Substantia nigra (tissue), 51 donors: ENCODE measurements at places on chromosomes 11 and 22.

GRCh38 chr11:76096552-76096951 lies 109.8 kb downstream of the WNT11 start:
- DNase-seq, result no peak

DNA sequence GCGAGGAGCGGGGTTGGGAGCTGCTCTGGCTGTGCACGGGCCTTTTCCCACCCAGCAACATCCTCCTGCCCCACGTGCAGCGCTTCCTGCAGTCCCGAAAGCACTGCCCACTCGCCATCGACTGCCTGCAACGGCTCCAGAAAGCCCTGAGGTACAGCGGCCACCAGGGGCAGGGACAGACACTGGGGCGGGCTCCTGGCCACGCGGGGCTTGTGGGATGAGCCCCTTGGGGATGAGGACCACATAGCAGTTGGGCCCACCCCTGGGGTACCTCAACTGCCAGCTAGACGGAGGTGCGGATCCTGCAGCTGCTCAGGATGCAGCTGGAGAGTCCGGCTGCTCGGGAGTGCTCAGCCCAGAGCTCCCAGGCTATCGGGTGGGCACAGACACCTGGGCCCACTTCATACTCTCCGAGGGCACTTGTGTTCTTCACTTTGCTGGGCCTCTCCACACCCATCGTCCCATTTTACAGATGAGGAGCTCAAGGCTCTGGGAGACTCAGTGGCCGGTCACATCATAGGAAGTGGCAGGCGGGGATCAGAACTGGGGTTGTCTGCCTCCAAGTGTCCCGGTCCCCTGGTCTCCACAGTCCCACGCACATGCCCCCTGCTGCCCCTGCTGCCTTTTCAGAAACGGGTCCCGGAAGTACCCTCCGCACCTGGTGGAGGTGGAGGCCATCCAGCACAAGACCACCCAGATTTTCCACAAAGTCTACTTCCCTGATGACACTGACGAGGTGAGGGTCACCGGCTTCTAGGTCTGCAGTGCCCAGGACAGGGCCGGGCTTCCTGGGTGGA lies 77.6 kb downstream of the MYO7A start:
- no peak for DNase-seq

DNA sequence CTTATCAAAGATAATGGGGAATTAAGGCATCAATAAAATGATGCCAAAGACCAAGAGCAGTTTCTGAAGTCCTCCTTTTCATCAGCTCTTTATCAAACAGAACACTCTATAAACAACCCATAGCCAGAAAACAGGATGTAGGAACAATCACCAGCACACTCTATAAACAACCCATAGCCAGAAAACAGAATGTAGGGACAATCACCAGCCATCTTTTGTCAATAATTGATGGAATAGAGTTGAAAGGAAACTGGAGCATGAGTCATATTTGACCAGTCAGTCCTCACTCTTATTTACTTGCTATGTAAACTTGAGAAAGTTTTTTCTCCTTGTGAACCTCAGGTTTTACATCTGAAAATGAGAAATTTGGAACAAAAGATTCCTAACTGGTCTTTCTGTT lies 10.0 kb downstream of the MS4A2 start:
- no peak for DNase-seq

DNA sequence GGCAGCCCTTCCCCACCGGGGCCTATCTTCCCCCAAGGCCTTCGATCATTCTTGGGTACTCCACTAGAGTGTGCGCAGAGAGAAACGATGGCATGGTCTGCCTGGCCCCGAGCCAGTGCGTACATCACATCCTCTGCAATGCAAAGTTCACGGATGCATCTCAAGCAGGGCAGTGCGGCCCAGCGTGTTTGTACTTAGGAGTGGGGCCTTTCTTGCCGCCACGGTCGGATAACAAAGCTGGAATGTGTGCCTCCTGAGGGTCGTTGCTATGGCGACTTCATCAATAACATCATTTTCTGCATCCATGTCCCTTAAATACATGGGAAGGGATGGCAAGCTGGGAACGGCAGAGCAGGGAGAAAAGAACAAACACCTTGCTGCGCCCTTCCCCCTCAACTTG lies 73.9 kb downstream of the SCUBE1 start:
- no peak for DNase-seq

DNA sequence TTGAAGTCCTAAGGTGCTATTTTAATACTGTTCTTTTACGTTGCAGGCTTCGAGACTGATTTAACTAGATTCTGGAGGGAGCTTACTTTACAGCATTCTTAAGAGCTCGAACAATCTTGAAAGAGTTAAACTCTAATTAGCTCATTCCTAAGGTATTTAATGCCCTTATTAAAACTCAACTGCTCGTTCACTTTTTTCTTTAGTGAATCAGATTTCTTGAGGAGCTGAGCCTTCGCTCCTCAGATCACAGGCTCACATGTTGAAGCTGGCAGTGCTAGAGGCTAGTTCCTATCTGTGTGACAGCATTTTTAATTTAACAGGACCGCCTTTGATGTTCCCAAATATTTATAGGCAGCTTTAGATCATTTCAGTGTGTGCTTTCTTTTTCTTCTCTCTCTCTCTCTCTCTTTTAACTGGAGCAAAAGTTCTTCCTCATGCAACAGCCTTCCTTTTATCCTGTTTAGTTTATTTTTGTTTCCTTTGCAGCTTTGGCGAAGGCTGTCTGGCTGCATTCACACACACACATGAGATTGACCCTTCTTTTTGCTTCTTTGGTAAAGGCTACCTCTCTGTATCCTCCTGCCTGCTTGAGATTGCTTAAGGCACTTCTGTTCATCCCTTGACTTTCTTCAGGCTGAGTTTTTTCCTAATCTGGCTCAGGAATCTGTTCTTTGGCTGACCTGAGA lies 21.0 kb downstream of the ZNRF3 start:
- DNase-seq, result no peak

GRCh38 chr11:102513869-102514268 lies 16.7 kb downstream of the MMP7 start:
- no peak for DNase-seq

DNA sequence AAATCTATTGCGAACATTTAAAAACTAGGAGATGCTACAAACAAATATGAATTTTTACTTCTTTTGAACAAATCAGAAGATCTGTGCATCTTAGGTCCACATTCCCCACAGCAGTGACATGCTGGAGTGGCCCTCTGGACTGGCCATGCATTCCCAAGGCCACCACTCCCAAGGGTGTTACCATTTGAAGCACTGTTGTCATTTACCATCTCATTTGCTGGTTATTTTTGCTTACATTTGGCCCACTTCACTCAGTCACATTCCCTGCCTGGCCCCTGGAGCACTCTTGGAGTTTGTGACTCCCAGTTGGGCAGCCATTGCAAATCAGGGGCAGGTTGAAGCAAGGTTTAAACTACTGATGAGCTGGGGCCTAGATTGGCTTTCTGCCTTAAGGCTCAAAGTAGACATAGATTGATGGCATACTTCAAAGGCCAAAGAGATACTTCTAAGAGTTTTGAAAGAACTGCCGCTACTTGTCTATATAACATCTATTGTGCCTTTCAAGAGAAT lies 8.5 kb upstream of the ZNRF3 start:
- DNase-seq, result no peak

- no peak for DNase-seq
Observed at GRCh38 chr11:67562963-67563704, 20.5 kb upstream of the GSTP1 start.

- DNase-seq, result no peak
Observed at GRCh38 chr11:105918600-105918999, 103.4 kb downstream of the MSANTD4 start.

- no peak for DNase-seq
Observed at GRCh38 chr11:13462311-13462900, 616 bp downstream of the BTBD10 start.

DNA sequence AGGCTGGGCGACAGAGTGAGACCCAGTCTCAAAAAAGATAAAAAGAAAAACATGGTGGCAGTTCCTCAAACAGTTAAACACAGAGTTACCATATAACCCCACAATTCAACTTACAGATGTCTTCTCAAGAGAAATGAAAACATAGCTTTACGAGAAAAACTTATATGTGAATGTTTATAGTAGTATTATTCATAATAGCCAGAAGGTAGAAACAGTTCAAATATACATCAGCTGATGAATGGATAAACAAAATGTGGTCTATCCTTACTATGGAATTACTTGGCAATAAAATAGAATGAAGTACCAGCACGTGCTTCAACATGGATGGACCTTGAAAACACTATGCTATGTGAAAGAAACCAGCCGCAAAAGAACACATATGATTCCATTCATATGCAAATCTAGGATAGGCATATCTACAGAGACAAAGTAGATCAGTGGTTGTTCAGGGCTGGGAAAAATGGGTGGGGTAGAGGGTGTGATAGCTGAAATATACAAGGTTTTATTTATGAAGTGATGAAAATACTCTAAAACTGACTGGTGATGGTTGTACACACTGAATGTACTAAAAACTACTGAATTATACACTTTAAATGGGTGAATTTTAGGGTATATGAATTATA lies 12.4 kb downstream of the NF2 start:
- DNase-seq, result no peak

DNA sequence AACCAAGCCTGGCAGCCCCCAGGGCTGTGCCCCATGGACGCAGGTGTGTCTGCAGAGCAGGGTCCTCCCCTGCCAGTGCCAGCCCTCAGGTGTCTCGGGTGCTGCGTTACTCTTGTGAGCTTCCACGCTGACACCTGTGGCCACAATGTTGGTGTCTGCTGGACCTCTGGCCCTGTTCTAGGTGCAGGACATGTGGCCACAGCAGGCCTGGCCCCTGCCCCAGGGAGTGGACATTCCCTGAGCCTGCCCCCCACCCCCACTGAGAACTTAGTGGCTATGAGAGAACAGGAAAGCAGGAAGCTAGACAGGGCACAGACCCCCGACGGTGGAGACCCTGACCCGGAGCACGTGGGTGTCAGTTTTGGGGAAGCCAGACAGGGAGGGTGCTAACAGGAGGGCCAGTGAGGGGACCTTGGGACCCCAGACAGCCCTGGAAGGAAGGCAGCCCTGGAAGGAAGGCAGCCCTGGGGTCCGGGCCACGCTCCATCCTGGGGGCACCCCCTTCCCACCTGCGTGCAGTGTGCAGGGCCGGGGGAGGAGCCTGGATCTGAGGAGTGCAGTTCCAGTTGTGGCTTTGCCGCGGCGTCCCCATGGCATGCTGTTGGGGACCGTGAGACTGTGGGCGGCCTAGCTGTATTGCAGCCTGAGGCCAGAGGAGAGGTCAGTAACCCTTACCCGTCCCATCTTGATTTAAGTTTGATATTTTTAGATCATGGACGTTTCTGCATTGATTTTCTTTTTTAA lies 43.9 kb upstream of the PPARA start:
- DNase-seq, result no peak

DNA sequence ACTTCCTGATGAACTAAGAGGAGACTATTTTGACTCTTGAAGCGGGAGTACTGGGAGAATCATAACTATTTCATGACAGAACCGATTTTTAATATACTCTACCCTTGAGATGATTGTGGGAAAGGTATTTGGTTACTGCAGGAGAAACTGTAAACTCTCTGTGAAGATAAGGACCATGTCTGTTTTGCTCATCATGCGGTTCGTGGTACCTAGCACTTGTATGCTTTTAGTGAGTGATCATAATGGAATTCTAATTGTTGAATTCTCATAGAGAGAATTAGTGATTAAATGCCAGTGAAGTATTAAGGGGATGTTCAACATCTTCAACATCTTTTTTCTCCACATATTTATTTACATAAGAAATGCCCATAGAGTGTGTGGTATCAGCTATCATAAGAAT lies 11.4 kb downstream of the AASDHPPT start:
- DNase-seq, result no peak

DNA sequence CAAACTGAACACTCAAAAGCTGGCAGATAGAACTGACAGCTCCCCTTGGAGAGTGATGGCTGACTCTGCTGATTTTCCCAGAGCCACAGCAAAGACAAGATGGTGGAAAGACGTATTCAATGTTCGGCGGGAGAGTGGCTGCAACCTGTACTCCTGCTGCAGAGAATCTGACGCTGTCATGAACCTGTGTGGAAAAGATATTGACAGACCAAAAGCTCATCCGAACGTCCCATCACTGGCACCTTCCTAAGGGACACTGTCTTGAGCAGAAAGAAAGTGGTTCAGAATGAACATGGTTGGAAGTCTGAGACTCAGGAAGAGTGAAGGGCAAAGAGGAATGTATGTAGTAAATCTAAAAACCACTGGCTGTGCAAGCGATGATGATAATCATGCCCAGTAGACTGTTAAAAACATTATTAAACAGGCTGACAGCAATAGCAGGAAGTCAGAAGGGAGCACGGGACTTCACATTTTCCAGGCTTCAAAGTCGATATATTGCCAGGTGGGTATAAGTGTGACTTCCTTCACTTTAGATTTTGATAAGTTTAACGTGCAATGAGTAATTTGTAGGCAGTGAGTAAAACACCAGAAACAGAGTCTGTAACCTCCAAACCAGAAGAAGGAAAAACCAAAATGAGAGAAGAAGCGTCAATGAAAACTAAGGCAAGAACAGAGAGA lies 6.2 kb upstream of the IL17REL start:
- DNase-seq, result no peak

DNA sequence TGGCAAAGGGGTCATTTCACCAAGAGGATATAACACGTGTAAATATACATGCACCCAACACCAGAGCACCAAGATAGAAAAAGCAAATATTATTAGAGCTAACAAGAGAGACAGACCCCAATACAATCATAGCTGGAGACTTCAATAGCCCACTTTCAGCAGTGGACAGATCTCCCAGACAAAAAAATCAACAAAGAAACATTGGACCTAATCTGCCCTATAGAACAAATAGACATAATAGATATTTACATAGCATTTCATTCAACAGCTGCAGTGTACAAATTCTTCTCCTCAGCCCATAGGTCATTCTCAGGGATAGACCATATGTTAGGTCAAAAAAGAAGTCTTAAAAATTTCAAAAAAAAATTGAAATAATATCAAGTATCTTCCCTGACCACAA lies 312.8 kb downstream of the TTC28 start:
- no peak for DNase-seq

- no peak for DNase-seq
Observed at GRCh38 chr11:123065621-123066020, 3.7 kb upstream of the HSPA8 start.

GRCh38 chr11:10307400-10308200 lies 2.7 kb downstream of the ADM start:
- DNase-seq, result no peak

GRCh38 chr22:27726686-27727449 lies 74.7 kb downstream of the MN1 start:
- DNase-seq, result no peak

- DNase-seq, result no peak
Observed at GRCh38 chr11:1129611-1130160, 28.1 kb upstream of the MUC5AC start.

GRCh38 chr11:119671051-119671450 lies 57.9 kb downstream of the NECTIN1 start:
- DNase-seq, result peak; percentile 51

DNA sequence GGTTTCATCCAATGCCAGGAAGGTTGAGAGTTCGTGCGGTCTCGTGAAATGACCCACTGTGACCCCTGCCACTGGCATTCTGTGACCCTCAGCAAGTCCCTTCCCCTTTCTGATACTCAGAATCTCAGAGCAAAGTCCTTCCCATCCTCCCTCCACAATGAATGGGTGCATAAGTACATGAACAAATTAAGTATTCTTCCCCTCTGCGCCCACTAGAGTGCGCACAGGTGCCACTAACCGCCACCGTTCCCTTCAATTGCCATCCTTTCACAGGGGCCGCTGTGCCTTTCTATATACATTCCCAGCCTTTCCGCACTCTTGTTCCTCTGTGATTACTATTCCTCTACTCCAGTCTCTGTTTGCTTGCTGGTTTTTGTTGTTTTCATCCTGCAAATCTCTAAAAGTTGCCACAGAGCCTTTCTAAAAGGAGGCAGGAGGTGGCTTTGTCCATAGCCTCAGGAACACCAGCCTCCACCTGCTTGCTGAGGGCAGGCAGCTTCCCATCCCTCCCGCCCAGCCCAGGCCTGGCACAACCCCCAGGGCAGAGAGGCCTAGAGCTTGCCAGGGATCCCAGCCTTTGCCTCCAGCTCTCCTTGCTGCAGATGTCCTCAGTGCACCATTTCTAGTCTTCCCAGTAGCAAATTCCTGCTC lies 6.7 kb upstream of the AP1B1 start:
- DNase-seq, result peak; percentile 43
